ENCODE measurements at places on chromosomes 3 and 15. TPM values are rescaled to one million over a fixed set of nuclear protein-coding genes. Genes with fewer than 3 reads are reported as not detected.

Gene NECTIN3
- 33.8 TPM for total RNA-seq

Gene EAF1
- total RNA-seq, result 18.4 TPM

Gene RNF111
- 25.8 TPM for total RNA-seq

Gene ANKRD34C
- 0.07 TPM for total RNA-seq

Gene RYK
- total RNA-seq, result 49.6 TPM

Gene GASK1A
- total RNA-seq, result not detected

All from chondrocyte (in vitro differentiated cells).